Cortex of kidney (tissue), 1 donor: ENCODE measurements at places on chromosomes 1 and 21.

DNA sequence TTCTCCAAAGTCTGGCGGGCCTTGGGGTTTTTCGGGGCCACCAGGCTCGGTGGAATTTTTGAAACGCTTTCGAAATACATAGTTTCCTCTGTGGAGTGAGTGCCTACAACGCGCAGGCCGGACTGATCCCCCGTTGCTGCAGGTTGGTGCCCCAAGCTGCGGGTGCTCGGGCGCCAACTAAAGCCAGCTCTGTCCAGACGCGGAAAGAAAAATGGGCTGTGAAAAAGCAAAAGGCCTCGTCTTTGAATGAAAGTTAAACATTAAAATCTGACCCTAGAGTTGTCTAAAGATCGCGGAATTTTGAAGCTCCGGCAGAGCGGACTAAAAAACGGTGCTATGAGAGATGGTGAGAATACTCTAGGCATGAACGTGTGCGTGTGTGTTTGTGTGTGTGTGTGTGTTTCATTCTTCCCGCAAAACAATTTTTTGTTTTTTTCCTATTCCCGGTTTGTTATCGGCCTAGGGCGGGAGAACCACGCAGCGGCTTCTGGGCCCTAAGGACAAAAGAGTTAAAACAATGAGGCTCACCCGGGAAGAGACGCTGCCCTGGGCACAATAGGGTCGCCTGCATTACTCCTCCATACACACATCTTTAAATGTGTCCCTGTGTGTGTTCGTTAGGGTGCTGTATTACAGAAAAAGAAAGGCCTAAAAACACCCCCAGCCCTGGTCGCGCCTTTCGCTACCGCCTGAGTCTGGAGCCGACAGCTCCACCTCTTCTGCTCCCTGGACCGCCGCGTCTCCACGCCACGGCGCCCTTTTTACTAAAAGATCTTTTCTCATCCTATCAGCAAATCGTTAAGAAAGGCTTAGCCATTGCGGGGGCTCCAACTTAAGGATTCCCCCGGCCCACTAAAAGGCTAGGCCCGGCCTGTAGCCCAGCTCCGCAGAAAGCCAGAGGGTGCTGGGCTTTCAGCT, 3.2 kb downstream of the TBX15 start:
- DNase-seq = no peak

DNA sequence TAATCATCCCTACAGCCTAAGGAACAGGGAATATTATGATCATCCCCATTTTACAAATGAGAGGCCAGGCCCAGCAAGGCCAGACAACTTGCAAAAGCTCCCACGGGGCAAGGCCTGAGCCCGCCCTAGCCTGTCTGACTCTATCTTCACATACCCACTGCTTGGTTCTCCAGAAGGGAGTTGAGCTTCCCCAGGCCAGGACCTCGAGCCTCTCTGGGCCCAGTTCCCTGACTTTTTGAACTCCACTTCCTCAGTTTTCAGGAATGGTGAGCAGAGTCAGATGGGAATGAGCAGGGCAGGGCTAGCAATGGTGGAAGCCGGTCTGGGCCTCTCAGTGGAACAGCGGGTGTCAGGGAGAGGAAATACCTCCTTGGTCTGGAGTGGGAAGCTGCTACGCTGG, 39.3 kb downstream of the CACNA1S start:
- DNase-seq = no peak

DNA sequence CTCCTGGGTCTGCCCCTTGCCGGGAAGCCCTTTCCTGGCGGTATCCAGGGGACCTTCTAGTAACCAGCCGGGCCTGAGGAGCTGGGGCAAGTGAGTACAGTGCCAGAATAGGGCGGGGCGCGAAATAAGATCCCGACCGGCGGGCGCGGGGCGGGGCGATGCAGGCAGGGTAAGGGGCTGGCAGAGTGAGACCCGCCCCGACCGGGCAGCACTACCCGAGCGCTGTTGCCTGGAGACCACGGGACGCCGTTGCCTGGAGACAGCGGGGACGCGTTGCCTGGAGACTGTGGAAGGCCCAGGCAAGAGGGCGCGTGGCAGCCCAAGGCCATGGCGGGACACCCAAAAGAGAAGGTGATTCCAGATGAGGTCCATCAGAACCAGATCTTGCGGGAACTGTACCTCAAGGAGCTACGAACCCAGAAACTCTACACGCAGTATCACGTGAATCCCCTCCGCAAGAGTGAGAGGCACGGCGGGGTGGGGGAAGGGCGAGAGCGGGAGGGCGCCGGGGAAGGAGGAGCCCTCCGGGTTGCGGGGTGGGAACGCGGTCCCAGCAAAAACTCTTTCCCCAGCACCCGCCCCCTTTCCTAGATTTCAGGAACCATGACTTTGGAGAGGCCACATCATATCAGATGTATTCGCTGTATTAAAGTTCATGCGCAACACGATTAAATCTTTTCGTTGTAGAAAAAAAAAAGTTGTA, 24.3 kb downstream of the EBNA1BP2 start:
- no peak for DNase-seq

GRCh38 chr1:31434979-31435378, 22.0 kb downstream of the SERINC2 start:
- no peak for DNase-seq

GRCh38 chr1:29856340-29857114, 620.2 kb downstream of the PTPRU start:
- no peak for DNase-seq

- no peak for DNase-seq
Observed at GRCh38 chr1:156858555-156858956, 361 bp downstream of the INSRR start.

DNA sequence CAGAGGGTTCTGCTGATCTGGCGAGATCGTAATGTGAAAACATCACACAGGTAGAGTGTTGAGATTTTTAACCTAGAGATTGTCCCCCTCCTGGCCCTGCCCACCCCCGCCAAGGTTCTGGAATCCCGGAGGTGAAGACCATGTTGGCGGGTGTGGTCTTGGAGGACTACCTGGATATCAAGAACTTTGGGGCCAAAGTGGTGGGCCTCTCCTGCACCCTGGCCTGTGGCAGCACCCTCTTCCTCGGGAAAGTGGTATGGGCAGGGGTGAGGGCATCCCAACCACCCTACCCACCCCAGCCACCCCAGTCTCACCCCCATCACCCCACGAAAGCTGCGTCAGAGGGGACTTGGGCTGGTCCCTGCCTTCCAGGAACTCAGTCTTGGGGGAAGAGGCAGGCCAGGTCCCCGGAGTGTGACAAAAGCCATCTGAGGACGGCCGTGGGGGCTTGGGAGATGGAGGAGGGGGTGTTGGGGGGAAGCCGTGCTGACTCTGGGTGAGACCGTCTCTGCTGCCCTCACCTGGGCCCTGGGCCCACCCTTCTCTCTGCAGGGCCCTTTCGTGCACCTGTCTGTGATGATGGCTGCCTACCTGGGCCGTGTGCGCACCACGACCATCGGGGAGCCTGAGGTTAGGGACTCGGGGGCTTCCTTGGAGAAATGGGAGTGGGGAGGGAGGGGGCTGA, 4.4 kb downstream of the CLCNKB start:
- no peak for DNase-seq

DNA sequence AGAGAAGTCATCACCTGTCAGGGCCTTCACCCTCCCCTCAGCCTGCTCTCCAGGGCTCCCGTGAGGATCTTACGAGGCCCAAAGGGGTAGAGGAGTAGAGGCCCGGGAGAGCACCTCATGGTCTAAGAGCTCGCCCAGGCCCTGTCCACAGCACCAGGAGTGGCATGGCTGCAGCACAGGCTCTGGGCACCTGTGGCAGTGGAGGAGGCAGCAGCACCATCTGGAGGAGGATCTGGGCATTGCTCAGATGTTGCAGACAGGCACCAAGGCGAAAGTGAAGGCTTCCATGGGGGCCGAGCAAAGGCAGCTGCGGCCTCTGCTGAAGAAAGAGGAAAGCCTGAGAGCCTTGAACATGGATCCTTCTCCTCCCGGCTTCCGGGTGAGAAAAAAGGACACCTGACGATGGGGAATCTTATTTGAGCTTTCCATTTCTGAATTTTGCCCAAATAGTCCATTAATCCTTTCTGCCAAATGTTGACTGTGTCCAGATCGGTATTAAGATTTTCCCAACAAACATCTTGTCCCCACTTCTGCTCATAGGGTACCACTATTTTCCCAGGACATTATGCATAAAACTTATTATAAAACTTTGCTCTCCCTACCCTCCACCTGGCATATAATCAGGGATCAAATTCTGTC, 604.7 kb downstream of the PTPRC start:
- DNase-seq = no peak

DNA sequence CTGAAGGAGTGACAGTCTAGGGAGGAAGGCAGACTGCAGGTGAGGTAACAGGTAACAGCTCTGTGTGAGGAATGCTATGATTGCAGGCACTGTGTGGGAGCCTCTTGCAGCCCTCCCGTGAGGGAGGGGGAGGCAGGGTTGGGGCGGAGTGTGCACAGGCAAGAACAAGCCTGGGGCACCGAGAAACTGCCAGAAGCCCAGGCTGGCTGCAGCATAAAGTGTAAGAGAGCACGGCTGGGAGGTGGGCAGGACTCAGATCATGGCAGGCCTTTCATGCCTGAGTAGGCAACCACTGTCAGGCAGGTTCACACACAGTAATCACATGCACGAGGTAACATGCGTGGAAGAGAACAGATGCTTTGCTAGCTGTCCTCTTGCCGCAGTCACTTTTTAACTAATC, 11.3 kb upstream of the RHEX start:
- no peak for DNase-seq

- DNase-seq = no peak
Observed at GRCh38 chr1:233721004-233721595, 107.2 kb downstream of the KCNK1 start.

DNA sequence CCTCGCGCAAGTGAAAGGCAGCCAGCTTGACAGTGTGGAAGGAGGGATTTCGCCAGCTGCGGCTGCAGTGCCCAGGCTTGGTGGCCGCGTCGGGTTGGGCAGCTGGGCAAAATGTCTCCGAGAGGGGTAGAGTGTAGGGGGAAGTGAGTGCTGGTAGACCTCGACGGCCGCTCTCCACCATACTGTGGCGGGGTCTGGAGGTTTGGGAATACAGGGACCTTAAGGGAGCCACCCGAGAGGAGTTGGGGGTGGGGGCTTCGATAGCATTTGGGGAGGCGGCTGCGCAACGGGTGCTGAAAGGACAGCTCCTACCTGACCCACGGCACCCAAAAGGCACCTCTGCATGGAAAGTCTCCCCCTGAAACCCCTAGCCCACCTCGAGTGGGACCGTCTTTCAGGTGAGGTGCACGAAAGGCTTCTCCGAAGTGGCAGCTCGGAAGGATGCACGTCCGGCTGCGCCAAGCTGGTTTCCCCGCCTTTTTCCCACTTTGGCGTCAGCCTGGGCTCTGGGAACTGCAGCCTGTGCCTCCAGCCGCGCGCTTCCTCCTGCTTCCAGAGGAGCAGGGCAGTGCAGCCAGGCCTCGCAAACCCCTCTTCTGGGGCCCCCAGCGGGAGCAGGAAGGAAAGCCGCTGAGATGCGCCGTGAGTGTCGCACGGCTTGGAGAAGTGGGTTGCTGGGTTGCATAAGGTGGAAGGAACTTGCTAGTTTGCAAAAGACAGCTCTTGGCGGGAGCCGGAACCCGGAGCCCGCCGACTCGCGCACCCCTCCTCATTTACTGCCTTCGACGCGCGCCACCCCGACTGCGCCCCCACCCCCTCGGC, 531 bp upstream of the HMGN2 start:
- DNase-seq = no peak

DNA sequence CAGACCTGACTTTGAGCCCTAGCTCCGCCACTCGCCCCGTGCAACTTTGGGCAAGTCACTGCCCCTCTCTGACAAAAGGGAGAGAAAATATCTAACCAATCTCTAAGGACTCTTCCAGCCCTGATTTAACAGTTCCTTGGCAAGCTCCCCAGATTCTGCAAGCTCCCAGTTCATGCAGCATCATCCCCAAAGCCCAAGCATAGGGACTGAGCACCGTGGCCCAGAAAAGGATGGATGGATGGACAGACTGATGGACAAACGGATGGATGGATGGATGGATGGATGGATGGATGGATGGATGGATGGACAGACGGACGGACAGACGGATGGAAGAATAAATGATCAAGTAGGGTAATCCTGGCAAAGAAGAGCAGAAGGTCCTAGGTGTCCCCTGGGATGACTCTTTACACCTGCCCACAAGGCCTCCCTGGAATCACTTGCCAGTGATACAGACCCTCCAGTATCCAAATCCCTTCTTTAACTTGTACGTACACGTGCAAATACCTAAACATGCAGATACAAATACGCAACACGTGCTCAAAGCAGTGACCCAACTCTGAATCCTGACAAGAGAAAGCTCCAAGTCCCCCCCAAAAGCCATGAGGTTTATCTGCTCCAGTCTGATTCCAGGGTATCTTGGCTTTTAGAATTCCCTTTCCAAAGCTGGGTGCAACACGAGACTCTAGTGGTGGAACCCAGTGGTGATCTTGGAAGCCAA, 16.0 kb downstream of the IFFO2 start:
- no peak for DNase-seq

- DNase-seq = no peak
Observed at GRCh38 chr1:47233186-47233585, 1.2 kb upstream of the TAL1 start.
